Stimulated activated CD8-positive, alpha-beta memory T cell treated with anti-CD3 and anti-CD28 coated beads, Interleukin-2, amount 100 ng/mL, for 1 hour (primary cell): ENCODE measurements at places on chromosomes 11 and 22.

DNA sequence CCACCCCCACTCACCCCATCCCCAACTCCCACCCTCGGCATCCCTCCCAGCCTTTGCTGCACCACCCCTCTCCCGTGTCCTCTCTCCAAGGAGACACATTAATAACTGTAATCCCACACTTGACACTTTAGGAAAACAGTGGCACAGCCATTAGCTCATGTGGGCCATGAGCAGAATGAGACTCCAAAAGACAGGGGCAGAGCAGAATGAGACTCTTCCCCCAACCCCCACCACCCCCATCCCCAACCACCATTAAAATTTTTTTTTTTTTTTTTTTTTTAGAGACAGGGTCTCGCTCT, 6.2 kb upstream of the SLCO2B1 start:
- no peak for DNase-seq

DNA sequence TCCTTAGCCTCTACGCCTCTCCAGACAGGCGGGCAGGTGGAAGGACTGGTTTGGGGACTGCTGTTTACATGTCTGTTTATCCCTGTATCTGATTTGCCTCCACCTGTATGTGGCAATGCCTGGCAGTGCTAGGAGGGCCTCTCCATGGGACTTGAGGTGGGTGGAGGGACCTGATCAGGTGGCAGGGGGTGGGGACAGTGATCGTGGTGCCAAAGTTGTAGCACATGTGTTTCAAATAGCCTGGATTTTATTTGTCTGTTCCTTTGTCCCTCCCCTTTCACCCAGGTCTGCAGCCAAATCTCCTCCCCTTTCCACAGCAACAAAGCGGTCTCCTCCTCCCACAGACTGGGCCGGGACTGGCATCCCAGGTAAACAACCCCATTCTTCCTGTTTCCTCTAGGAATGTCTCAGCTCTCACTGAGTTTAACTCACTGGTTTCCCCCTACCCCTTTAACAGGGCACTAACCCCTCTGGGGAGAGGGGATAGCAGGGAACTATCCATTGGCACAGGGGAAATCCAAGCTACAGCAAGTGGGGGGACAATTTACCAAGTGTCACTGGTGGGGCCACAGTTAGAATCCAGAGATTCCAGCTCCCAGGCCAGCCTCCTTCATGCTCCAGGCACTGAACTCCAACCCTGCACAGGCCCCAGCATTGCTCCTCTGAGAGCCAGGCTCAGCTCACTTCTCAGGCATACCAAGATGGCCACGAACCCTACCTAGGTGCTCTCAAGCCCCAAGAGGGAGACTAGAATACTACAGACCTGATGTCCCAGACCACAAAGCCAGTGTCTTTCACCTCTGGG, 22.9 kb upstream of the TLCD5 start:
- no peak for DNase-seq

GRCh38 chr11:132632641-132633124, 899.6 kb downstream of the OPCML start:
- DNase-seq: no peak

DNA sequence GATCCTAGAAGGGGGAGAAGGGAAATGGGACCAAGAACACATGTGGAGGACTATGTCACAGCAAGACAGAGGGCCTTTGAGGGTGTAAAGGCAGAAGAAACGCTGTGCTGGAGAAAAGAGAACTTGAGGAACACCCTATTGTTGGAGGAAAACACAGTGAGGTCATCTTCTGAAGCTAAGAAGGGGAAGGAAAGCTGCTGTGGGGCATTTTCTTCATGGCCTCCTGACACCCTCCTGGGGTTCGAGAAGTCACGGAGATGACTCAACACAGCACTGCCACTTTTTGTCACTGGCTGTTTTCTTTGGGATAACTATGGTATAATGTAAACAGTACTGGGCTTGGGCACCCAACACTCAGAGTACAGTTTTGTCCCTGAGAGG, 492.6 kb upstream of the CADM1 start:
- DNase-seq: no peak

DNA sequence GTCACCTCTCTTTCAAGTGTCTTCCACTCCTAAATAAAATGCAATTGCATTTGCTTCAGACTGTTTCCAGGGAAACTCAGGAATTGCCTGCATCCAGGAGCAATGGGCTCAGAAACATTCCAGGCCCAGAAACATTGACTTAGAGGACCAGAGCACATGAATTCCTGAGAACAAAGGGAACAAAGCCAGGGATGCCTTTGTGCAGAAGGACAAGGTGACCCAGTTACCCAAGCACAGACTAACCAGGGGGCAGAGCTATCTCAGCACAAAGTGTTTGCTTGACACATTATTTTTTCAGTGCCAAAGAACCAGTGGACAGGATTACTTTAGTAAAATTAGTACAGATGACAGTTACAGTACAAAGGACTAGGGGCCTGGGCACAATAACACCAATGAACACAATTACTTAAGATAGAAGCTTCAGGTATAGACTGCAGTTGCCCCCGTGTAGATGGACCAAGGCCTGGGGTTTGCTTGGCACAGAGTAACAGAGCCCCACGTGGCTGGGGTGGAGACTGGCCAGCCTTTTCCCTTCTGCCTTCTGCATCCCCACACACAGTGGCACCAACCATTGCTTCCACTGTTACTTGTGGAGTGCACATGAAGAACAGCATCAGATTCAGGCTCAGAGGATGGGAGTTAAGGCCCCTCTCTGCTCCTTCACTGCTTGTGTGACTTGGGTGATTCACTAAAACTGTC, 500.8 kb downstream of the INSC start:
- no peak for DNase-seq

- no peak for DNase-seq
These were observed 63.6 kb upstream of the PAX6 start for GRCh38 chr11:31874631-31875191.

DNA sequence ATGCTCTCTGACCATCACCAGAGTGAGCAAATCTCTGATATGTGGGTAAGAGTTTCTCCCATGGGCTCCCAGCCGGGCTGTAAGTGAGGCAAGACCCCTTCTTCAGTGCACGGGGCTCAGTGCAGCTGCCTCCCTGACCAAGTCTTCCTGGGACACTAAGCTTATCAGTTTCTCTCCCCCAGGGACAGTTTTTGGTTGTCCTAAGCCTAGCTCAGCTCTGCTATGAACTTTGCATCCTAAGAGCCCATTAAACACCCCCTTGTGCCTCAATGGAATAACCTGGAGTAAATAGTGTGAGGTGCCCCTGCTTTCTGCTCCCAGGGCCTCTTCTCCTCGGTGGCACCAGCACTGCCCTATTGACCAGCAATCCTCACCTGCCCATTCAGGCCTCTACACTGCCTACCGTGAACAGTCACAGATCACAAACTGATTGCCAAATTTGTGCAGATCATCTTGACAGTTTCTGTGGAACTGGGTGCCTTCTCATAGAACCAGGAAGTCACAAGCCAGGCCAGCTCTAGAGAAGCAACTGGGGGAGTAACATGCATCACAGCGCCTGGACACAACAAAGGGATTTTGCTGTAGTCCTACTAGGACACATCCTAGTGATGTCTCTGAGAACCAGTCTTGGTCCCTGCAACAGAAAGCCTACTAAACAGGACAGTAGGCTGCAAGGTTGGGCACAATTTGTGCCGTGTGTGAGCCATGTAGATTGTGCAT, 19.5 kb upstream of the IGLL5 start:
- no peak for DNase-seq

GRCh38 chr11:61869708-61870451, 21.5 kb downstream of the FADS3 start:
- DNase-seq: no peak

DNA sequence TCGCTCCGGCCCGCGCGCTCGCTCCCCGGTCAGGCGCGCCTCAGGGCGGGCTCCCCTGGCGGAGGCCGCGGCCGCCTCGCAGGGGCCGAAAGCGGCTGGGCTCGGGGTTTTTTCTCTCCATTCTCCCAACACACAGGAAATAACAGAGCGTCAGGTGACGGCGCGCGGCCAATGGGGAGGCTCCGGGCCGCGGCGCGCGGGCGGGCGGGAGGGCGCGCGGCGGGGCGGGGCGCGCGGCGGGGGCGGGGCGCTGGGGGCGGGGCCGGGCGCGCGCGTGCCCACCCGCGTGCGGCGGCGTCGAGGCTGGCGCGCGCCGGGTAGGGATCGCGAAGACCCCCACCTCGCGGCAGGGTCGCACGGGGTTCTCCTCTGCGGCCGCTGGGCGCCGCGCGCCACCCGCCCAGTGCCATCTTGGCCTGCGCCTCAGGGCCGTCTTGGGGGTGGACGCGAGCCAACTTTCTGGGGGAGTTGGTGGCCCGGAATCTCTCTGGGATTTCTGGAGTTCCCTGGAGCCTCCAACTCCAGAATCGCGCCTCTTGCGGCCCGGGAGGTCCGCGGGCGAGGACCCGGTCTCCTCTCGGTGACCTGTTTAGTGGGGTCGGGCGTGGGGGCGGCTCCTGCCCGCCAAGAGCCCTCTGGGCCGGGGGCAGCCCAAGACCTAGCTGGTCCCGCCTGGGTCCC, at the start of gene TCF20:
Gene TCF20, minus strand, starts transcription at position 144 of the 681 bp plus-strand sequence. CDS start 55,348 bp downstream, outside the sequence.
- DNase-seq: peak; percentile 61

- DNase-seq: no peak
These were observed 63.2 kb upstream of the FIBIN start for GRCh38 chr11:26930518-26931247.

DNA sequence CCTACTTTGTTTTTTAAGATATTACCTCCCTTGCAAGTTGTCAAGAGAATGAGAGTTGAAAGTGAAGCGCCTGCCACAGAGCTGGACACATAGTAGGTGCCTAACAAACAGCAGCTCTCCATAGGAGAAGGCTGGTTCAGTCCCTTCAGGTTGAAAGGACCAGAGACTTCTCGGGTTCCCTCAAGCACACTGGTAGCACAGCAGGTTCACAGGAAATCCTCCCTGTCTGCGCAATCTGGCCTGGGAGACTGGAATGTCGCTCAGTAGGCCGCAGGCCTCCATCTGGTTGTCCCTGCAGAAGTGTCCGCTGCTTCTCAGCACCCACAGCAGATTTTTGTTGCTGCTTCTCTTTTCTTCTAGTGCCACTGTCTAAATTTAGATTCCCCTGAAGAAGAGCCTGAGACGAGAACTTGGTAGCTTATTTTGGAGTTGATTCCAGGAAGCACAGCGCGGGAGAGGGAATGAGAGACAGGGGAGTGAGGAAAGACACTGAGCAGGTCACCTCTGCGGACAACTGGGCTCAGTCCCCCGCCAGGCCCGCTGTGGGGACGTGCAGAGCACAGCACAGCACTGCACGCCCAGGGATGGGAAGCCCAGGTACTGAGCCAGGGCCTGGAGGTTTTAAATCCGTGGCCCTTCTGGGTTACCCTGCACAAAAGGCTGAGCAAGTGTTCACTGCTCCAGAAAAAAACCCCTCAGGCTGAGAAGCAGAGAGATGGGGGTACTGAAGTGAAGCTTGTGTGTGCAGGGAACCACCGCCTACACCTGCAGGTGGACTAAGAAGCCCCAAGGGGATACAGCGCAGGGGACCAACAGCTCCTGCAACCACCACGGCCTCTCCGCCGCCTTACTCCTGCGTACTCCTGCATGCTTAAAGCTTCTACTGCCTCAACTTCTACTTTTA, 31.6 kb downstream of the RBX1 start:
- no peak for DNase-seq
